ENCODE measurements at places on chromosomes 11 and 22.

DNA sequence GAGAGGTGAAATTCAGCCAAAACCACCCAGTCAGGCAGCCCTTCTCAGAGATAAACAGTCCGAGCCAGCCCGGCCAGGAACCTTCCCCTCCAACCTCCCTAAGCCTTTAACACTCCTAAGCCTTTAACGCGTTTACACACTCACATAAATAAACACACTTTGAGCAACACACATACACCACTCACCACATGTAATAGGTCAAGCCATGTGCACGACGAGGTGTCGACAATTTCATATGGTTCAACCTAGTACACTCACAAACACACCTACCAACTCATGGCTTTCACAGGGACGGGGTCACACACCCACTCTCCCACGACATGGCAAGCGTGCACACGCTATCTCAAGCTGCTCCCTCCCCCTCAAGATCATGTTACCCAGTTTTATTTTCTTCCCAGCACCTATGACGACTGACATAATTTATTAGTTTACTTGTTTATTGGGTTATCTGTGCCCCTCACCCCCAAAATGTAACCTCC is 15.5 kb downstream of the SLC43A1 start:
- no peak for DNase-seq

DNA sequence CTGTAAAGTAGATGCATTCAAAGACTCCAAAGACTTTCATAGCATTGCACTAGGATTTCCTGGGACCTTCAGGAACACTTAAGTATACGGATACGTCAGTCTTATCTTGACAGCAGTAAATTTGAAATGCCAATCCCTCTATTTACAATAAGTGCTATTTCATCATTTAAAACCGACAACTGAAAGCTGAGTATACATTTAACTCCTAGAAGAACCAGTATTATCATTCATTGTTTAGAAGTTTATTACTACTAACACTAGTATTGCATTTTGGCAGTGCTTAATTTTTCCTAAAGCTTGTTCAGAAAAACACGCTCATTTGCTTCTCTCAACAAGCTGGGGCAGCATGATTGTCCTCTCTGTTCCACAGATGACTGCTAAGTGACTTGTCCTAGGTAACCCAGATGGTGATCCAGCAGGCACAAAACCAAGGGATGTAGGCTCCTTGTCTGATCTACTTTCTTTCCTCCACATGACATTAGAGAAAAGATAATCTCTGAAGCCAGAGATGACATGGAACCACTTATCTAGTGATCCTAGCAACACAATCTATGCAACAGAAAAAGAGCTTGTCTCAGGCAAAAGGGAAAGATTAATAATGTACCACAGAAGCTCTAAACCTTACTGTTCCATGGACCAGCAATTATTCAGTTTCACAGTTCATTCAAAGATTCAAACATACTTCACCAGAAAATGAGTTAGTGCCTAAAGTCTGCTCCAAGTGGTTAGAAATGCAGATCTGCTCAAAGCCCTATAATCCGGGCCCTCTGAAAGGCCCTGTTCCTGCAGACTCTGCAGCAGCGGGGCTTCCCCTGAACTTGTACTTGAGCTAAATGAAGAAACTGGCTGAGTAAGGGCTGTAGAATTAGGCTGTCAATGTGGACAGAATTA is 5.2 kb downstream of the MAML2 start:
- no peak for DNase-seq

GRCh38 chr11:3341298-3341697 is 37.6 kb downstream of the ZNF195 start:
- DNase-seq, result peak; percentile 28

DNA sequence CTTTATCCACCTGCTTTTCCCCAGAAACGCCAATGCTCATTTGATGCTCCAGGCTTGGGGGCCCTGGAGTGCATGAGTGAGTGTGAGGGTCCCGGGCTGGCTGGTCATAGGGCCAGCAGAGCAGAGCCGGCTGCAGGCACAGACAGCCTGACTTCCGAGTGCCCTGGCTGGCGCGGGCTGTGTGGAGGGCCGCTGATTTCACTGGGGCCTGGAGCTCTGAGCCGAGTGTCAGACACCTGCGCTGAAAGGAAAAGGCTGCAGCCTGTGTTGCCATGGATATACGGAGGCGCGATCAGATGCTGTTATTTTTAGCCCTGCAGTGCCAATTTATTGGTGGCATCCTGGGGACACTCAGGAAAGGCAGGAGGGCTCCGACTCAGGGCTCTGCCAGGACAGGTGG is 87.6 kb downstream of the ST3GAL4 start:
- DNase-seq, result no peak

- DNase-seq, result no peak
These were observed 114.1 kb downstream of the MICAL2 start for GRCh38 chr11:12224537-12224893.

DNA sequence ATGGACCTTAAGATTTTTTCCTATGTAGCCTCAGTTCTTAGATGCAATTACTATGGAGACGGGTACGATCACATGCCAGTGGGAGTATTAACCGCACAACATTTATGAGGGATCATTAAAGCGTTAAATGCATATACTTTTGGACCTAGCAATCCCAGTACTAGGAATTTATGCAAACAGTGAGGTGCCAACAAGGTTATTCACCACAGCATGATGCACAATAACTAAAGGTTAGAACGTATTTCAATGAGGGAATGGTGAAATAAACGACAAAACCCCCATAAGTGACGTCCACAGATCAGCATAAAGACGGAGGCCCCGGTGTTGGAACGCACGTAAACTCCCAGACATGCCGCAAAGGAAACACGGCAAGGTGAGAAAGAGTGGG is 539 bp downstream of the SIRT3 start:
- DNase-seq, result no peak

GRCh38 chr11:106581399-106581798 is 436.9 kb downstream of the GUCY1A2 start:
- no peak for DNase-seq

GRCh38 chr22:38038890-38039812 is 18.1 kb upstream of the PICK1 start:
- DNase-seq, result no peak

DNA sequence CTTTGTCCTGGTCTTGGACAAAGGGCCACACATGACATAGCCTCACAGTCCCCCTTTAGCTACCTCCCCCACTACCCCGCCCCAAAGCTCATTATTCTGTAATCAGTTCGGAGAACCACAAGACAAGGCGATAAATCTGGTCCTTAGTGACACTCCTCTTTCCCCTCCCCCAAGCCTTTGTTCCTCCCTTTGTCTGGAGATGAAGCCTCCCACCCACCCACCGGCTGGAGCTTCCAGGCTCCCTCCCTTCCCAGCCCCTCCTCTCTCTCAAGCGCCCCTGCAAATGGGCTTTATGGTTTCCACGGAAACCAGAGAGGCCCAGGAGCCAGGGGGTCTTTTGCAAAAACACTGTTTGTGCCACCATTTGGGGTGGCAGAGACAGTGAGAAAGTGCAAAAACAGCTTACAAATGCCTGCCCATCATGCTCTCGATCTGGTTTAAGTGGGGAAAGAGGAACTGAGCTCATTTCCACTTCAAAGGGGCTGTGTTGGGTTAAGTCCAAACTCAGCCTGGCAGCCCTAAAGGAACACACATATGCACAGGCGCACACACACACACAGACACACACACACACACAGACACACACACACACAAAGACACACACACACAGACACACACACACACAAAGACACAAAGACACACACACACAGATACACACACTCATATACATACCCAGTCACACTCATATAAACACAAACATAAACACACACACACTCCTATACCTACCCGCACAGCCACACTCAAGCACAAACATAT is 23.5 kb downstream of the APLNR start:
- DNase-seq, result no peak
